ENCODE measurements at places on chromosomes 12 and 14.

GRCh38 chr14:77221241-77221871, 39.8 kb downstream of the TMEM63C start:
- no peak for DNase-seq

DNA sequence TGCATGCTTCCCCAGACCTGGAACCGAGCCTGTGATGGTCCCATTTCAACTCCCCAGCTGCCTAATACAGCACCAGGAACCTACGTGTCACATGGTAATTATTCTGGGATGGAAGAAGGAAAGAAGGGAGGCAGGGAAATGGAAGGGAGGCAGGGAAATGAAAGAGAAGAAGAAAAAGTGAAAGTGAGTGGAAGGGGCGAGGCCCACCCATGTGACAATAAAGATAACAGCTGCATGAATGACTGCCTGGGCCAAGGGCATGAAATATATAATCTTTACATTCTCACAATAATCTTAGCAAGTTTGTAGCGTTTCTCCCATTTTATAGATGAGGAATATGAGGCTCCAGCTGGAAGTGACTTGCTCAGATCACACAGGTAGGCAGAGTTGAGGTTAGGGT, 245.0 kb upstream of the PWP1 start:
- no peak for DNase-seq

DNA sequence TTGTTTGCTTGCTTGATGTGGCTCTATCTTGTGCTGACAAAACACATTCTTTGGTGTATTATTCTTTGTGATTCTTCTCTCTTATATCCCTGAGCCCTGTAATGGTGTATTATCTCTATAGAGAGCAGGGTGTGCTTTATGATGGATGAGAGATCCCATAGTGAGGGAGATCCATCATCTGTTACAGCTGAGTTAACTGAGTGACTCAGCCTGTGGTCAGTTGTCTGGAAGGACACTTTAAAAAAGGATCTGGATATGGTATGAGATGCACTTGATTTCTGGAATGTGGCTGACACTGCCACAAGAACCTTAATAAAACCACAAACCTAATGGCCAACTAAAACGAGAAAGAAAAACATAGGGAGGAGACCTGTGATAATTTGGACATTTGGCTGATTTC, 461.4 kb upstream of the SYT1 start:
- DNase-seq, result no peak

GRCh38 chr14:34699873-34700621, 14.3 kb downstream of the CFL2 start:
- DNase-seq, result no peak

DNA sequence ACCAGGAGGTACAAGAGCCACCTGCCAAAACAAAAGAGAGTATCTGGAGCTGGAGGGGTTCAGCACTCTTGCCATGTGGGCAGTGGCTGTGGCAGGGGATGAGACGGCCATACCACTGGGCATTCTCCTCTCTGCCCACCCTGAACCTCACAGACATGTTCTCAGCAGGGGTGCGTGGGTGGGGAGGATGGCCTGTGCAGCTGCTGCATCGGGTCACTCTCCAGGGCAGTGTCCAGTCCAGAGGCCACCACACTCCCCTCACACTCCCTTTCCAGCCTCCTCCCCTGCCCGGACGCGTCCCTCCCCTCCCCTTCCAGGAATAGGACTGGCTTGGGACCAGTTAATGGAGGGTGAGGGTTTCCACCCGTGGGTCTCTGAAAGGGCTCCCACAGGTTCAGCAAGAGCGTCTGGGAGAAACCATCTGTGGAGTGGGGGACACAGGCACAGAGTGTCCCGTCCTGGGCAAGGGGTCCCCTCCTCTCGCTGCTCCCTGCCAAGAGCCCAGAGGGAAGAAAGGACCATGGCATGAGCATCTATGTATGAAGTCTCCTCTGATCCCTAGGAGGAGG, 501 bp downstream of the C1R start:
- DNase-seq, result no peak

DNA sequence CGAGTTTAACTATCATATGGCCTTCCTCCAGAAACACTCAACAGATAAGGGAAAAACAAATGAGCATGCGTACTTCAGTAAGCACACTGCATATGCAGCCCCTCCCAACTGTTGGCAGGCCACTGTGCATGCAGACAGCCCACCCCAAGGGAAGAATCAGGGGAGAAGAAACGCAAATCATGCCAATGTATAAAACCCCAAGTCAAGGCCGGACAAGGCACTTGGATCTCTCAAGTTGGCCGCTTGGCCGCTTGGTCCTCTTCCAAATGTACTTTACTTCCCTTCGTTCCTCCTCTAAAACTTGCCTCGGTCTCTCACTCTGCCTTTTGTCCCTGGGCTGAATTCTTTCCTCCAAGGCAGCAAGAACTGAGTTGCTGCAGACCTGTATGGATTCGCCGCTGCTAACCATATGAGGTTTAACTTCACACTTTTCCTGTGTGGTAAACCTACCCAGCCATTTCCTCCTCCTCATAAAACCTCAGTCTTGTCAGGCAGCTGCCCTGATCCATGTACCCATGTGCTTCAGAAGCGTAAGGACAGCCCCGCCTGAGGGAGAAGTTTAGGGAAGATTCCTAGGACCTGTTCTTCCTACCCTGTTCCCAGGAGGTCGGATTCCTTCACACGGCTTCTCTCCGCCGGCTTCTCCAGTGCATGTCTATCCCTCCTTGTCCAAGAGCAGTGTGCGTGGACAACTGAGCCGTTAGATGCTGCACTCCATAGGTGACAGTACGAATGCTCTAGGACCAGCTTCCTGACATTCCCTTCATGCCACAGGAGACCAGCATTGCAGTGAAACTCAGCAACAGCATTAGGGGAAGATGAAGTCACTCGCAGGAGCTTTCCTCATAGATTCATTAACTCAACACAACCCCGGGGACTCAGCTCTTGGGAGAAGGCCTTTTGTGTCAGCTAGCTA, 188.0 kb downstream of the MON2 start:
- DNase-seq, result no peak

DNA sequence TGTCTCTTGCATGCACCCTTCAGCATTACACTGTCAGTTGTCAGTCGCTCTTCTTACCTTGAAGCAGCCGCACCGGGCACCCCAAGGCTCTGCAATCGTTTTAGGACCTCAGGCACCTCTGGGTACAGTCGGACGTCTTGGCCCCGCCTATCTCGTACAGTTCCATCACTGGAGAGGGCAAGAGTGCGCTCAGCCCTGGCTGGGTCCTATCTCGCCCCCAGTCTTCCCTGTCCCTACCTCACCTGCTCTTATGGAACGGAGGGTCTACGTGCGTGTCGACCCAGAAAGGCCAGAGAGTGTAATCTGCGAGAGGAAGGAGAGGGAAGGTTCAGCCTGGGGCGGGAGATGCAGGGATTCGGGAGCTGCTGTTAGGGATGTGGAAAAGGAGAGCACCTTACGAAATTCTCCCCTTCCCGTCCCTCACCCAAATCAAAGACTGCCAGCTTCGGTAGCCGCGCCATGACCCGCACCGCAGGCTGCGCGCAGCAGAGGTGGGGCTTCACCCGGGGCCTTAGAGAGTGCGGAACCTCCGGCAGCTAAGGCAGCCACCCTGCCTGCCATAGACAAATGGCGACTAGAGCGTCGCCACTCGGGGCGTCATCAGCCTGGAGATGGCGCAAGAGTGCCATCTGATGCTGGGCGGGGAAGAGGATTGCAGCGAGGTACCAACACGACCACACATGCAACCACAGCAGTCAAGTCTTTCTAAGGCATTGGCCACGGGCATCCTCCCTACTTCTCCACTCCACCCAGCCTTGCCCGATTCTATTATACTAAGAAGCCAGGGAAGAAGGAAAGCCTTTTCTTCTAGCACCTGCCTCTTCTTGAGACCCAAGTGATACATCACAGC, at the start of gene MDP1:
MDP1 (minus strand) TSS at position 572 of the 850 bp plus-strand sequence; CDS start at position 461, 111 bp downstream.
- DNase-seq, result peak; percentile 8

GRCh38 chr12:56081393-56082347, 1.7 kb downstream of the ERBB3 start:
- no peak for DNase-seq

- no peak for DNase-seq
Measured at GRCh38 chr14:65720743-65721142, 308.2 kb downstream of the FUT8 start.

DNA sequence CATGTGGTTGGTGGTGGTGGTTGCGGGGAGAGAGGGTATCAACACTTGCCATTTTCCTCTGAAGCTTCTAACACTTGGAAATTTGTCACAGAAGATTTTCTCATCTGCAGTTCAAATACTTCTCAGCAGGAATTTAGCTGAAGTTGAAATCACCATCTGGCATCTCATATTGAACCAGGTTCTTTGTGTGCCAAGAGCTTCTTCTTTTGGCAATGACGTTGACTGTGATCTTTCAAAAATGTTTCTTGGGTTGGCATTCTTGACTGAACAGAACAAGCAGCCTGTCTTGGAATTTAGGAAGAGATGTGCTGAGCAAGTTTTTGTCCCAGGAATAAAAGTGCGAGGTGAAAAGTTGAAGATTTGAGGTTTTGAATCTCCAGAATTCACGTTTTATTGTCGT, 8.7 kb upstream of the NIN start:
- no peak for DNase-seq

- no peak for DNase-seq
Measured at GRCh38 chr14:92563765-92564285, 50.2 kb downstream of the RIN3 start.

DNA sequence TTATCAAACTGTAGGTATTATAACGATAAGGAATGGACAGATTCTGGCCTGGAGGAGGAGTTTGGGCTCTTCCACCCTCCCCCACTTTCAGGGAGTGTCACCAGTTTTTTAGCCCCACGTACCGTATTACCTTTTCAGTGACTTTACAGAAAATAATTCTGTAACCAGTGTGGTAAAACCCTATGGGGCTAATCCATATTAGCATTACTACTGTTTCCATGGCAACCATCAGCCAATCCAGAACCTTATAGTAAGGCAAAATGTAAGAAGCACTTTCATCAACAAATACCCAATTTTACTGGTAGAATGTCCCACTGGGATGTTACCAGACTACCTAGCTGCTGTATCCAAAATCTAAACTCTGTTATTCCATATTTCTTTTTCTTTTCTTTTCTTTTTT, 50.7 kb downstream of the BICDL1 start:
- no peak for DNase-seq

DNA sequence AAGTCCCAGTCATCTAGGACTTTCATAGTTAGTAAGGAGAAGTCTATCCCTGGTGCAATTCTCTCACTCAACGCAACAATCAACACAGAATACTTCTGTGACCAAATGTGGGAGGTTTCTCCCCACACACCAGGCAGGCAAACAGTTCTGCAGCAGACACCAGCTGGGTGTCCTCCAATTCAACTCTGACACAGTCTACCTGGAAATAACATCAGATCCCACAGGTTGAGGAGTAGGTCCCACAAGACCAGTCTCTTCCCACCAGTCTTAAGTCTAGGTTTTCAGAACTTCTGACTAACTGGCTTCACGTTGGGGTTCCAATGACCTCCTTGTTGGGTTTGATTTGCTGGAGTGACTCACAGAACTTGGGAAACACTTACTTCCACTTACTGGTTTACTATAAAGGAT, 14.8 kb downstream of the ACOT6 start:
- DNase-seq, result no peak

GRCh38 chr14:77000340-77001270, 27.9 kb downstream of the IRF2BPL start:
- DNase-seq, result no peak

GRCh38 chr14:79557309-79557708, 654.0 kb downstream of the DIO2 start:
- DNase-seq, result no peak

DNA sequence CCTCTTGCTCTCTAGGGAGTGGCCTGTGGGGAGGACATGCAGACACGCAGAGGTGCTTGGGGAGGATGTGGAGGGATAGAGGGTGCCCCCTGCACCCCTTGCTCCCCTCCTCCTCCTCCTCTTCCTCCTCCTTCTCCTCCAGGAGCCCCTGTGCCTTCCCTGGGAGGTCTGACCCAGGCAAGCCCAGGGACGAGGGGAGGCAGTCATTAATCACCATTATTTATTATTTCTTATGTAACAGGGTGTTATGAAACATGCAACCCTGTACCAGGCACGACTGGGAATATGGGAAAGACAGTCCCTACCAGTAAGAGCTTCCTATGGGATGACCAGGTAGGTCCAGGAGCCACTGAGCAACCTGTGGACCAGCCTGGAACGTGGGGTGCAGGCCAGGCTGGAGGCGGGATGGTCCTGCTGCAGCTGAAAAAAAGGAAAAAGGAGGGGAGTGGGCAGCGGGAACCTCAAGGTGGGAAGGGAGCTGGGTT, 22.5 kb upstream of the PGF start:
- no peak for DNase-seq

DNA sequence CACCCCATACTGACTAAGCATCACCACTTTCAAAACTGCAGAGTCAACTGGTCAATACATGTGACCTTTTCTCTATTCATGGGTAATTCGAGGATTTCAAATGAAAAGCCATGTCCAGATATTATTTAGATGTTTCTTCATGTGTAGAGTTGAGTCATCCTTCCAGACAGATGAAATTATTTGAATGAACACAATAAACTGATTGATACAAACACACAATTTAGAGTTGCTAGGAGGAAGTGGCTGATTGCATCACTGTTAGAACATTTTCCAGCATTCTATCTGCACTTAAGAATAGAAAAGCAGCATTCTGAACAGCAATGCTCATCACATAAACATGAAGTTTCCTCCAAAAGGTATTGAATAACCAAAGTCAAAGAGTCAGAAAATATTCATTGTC, 273.5 kb upstream of the SOX5 start:
- no peak for DNase-seq

DNA sequence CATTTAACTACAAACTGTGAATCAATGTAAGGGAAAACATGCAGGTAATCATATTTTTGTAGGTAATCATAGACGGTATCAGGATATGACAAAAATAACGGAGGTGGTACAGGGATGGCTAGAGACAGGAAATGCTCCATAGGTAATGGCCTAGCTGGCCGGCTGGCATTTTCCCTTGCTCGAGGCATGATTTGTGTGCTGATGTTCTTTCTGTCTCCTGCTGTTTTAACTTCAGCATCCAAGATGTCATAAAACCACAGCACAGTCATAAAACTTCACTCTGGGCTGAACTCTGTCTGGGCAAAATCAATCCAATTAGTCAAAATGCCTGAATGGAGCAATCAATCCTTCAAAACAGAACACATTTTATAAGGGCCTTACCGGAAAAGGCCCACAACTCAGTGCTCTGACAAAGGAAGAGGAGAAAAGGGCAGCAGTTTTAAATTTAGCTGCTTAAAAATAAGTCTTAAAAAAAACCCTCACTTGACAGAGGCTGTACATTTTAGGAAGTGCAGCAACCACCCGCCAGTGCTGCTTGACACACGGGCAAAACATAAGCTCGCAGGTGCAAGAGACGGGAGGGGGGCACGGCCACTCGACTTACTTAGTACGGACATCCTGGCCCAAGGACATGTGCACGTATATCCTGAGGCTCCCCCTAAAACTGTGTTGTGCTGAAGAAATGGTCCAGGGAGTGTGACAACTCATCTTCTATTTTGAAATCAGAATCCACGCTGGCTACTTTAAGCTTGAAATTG, 40.5 kb upstream of the GPR68 start:
- no peak for DNase-seq

GRCh38 chr14:83483063-83483462, 1949.4 kb upstream of the SEL1L start:
- no peak for DNase-seq

DNA sequence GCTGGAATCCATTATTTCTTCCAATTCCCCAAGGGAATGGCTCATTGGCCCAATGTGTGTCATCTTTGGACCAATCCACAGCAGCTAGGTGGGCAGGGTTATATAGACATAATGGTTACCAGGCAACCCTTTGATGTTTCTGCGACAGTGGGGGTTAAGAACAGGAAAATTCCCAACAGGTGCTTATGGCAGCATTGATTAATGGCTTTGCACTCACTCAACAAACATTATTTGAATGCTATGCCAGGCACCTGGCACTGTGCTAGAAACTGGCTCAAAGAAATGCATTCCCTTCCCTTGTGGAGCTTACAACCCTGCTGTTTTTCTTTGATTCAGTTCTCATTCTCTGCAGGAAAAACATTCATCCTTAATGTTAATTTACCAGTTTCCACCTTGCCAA, 1221.0 kb downstream of the AACS start:
- DNase-seq, result no peak

All from GOT3 (cell line).